ENCODE measurements at places on chromosomes 11 and 22.

GRCh38 chr22:40434745-40435144, 64.4 kb downstream of the SGSM3 start:
- DNase-seq, result no peak

DNA sequence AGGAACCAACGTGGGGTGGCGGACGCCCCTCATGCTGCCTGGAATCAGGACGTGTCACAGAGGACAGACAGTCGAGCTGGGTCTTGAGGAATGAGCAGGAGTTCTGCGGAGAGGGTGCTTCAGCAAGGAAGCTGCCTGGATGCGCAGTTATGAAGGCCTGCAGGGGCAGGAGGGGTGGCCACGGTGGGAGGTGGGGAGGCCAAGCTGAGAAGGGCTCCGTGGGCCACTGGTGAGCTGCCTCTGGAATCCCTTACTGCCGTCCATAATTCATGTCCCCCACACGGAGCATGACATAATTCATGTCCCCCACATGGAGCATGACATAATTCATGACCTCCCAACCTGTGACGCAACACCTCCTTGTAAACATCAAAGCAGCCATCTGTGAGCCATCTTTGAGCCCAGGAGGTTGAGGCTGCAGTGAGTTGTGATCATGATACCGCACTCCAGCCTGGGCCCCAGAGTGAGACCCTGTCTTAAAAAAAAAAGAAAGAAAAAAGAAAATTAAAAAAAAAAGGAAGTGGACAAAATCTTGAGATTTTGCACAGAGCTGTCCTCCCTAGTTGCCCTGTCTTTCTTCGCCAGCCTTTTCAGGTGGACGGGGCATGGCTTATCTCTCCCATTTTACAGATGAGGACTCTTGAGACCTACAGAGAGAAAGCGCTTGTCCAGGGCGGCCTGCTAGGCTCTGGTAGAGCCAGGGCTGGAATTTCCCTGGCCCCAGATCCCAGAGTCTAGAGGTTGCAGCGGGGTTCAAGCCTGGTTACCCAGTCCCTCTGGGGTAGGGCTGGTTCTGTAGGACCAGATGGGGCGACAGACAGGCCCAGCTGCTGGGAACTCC, 24.3 kb upstream of the PICK1 start:
- no peak for DNase-seq

DNA sequence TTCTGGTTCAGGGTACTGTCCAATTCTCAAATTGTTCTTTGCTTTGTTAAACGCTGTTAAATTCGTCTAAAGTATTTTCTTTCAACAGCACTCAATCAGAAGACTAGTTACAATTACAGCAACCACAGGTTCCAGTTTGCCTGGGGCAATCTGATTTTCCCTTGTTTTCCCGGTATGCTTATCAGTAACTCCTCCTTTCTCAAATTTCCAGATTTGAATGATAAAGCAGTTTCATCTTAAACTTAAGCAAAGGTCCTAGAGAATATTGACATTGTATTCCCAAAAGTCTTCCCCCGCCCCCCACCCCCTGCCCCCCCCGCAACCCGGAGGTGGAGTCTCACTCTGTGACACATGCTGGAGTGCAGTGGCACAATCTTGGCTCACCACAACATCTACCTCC, 10.5 kb upstream of the USP28 start:
- no peak for DNase-seq

- no peak for DNase-seq
These were observed 18.5 kb downstream of the BLID start for GRCh38 chr11:122097419-122098001.

DNA sequence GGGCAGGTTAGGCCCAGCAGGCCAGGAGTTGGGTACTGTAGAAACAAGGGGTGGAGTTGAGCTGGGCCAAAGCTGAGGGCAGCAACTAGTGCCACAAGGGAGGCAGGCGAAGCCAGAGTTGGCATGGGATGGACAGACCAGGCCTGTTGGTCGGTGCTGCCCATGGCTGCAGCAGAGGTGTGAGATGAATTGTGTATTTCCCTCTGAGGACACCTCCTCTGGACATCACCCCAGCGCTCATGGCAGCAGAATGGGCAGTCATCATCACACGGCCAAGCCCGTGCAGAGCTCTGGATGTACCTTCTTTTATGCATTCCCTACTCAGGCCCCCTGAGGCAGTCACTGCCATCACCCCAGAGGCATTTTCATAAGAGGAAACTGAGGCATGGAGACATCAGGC, 20.3 kb downstream of the TAB1 start:
- DNase-seq, result no peak

DNA sequence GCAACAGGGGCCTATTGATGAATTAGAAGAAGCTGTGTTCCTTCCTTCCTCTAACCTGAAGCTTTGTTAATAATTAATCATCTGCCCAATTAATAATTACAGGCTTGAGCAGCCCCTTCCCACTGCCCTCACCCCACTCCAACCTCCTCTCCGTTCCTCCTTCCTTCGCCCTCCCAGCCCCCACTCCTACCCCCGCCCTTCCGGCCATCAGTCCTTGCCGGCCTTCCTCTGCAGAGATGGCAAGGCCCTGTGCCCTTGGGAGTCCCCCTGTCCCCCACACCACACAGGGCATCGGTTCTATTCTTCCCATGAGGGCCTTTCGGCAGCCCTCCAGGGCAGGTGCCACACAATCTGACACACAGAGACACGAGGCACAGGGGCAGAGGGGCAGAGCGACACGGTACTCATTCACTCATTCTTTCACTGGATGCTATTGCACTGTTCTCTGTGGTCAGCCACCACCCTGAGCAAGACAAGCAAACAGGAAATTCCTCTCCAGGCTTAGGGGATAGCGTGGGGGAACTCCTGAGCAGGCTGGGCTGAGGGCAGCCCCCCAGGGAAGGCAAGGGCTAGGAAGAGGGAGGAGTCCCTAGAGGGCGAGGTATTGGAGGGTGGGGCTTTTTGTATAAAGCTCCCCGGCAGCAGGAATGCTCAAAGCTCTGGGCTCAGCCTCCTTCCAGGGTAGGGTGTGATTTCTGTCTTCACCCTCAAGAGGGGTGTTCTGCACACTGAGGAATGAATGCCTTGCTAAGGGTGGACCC, 14.7 kb downstream of the MGAT3 start:
- no peak for DNase-seq

DNA sequence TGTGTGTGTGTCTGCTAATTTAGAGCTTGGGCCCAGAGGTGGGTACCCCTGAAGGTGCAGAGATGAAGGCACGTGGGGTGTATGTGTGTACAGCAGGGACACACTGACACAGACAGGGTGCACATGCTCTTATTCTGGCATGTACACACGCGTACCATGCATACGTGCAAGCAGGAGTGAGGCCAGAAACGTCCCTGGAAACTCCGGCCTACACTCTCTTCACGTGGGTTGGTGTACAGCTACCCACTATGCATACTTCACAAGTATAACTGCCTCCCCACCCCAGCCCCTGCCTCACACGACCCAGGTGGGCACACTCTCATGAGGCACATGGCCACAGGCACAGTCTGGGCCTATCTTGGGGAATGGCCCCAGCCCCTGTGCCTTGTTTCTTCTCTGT, 27.5 kb upstream of the JAM3 start:
- no peak for DNase-seq

DNA sequence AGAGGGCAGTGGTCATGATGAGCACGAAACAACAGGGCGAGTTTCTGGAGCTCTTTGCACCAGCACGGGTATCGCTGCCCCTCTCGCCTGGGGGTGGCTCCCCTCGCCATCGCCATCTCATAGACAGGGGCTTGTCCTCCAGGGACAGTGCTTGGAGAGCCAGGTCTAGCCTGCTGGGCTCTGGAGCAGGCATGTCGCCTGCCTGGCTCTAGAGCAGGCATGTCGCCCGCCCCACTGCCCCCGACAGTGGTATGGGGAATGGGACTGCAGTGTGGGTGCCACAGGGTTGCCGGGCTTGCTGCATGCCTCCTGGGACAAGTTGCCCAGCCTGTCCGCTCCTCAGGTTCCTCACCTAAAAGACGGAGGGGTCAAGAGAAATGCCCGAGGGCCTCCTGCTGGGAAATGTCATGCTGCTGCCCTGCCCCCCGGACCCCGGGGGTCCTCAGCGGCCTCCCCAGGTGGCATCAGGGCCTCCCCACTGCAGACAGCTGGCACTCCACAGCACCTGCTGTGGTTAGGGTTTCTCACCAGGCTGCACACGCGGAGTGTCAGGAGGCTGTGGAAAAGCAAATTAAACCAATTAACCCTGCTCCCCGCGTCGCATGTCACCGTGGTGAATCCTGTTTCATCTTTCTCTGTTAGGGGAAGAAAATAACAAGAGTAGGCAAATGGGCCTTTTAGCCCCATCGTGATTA, 403.0 kb downstream of the TBC1D22A start:
- DNase-seq, result no peak

GRCh38 chr11:94741022-94741679, 27.0 kb upstream of the AMOTL1 start:
- peak; percentile 8 for DNase-seq

DNA sequence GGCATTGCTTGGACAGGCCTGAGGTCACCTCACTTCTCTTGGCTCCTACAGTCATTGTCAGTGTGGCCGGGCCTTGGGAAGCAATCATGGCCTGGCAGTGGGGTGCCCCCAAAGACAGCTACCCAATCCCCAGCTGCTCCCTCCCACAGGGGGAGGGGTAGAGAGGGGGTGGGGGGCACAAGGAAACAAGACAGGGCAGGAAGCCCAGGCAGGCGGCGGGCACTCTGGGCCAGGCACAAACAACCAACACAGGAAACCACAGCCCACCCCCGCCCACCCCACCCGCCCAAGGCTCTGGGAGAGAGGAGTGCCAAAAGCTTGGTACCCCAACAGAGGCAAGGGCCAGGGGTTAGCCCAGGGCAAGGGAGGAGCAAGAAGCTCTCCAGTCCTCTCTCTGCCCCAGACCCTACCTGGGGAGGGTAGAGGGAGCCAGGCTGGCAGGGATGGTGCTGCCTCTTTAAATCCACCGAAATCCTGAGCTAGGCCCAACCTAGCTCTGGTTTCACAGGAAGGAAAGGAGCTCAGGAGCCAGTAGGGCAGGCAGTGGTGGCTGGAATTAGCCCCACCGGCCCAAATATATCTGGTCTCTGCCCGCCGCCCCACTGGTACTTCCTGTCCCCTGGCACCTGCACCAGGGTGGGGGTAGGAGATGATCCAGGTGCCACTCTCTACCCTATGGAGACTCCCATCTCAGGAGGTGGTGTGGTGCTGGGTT, 12.2 kb downstream of the BCL9L start:
- DNase-seq, result no peak

DNA sequence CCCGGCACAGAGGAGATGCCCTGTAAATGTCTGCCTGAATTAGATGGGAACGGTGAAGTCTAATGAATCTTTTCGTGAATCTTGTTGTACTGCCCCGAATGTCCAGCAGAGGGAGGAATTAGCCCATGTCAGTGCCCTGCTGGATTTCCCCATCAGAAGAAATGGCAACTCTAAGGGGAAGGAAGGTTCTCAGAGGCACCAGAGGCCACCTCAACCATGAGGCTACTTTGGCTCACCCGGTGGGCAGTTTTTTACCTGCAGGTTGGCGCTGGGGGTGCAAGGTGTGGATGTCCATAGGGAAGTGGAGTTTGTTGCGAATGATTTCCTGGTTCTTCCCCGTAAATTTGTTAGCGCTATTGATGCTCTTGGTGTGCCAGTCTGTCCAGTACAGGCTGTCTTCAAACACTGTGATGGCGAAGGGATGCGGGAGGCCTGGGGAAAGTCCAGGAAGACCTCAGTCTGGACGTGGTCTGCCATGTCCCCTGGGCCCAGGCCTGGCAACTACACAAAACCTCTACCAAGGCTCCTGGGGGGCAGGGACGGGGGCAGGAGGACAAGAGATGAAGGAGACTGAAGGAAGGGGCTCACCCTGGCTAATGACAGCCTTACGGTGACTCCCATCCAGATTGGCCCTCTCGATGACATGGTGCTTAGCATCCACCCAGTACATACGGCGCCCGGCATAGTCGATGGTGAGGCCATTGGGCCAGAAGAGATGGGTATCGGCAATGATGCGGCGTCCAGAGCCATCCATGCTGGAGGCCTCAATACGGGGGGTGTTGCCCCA, 28.5 kb downstream of the LRP4 start:
- DNase-seq, result no peak

DNA sequence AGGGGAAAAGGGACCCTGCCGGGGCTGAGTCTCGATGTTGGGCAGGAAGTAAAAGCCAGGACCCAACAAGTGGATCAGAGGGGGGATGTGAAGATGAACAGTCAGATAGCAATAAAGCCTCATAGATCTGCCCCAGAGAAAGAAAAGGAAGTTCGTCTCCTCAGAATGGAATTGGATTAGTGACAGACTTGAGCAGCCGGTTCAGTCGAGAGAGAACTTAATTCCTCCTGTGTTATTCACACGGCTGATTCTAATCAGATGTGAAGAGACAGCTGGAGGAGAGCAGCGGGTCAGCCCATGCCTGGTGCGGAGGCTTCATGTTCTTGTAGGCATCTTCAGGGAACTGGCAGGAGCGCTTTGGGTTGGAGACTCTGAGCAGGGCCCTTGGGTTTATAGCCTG, 29.3 kb upstream of the CABP7 start:
- no peak for DNase-seq

- no peak for DNase-seq
These were observed 83.0 kb downstream of the TMPRSS5 start for GRCh38 chr11:113623114-113623513.

- no peak for DNase-seq
These were observed 63.0 kb downstream of the PARVG start for GRCh38 chr22:44243761-44244160.

- no peak for DNase-seq
These were observed 123.0 kb downstream of the PLEKHA7 start for GRCh38 chr11:16891165-16891564.

DNA sequence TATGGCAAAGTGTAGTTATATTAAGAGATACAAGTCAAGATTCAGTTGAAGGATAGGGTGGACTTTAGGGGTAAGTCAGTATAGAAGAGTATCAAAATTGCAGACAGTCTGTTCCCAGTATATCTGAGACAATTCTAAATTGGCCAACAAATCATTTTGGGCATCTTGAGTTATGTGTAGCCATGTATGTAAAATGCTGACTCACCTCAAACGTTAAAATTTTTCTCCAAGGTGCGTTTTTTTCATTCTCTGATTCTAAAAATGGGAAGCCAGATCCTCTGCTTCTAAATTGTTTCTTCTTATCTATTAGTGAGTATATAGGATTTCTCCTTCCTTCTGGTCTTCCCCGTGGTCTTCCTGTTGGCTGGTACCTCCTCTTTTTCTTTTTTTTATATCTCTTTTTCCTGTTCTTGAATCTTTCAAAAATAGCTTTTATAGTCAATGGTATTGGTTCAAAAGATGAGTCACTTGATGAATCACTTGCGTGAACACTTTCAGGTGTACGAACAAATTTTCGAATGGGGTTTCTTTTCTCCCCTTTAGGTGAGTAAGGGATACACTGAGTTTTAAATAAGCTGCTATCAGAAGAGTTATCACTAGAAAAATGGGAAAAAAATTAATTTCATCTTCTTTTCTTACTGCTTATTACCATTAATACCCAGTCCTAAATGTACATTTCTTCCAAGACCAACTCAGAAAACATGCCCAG, 3.2 kb downstream of the TAF1D start:
- DNase-seq, result no peak

DNA sequence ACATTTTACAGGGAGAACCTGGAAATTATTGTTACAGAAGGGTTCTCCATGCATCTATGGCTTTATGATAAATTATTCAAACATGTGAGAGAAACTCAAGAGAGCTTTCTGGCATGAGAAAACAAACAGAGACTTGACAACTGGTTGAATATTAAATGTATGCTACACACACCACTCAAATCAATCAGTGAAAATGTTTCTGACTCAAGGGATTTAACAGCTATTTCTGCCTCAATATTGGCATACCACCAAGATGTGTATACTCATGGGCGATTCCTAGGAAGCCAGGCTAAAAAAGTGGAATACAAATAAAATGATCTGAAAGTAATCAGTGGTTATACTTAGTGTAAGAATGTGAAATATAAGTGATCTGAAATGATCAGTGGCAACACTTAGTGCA, 15.8 kb upstream of the OR51T1 start:
- DNase-seq, result no peak

GRCh38 chr22:45548991-45549761, 46.5 kb downstream of the FBLN1 start:
- no peak for DNase-seq
